ENCODE measurements at places on chromosomes 2 and 18.

GRCh38 chr2:22020091-22020742, 896.4 kb downstream of the TDRD15 start:
- DNase-seq = no peak

- DNase-seq = no peak
Observed at GRCh38 chr18:62091487-62092120, 95.3 kb downstream of the PIGN start.

DNA sequence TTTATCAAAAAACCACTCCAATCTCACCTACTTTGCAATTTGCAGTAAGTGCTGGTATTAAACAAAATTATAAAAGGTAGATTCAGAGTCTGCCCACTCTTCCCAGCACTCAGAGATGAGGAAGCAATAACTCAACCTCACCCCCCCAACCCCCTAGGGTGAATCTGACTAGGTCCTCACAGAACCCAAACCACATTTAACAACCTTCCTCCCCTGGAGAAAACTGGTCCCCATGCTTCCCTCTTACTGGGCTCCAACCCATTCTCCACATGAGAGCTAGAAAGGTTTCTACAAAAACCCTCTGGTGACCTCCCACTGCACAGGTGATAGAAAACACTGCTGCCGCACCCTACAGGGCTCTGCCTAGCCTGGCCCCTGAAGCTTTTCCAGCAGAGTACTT, 40.5 kb upstream of the BMP10 start:
- no peak for DNase-seq

GRCh38 chr2:98835831-98836385, 100.1 kb downstream of the CRACDL start:
- DNase-seq = no peak

- no peak for DNase-seq
Observed at GRCh38 chr18:32777049-32777448, 4.2 kb upstream of the KLHL14 start.

- no peak for DNase-seq
Observed at GRCh38 chr2:191746346-191747169, 68.6 kb downstream of the NABP1 start.

DNA sequence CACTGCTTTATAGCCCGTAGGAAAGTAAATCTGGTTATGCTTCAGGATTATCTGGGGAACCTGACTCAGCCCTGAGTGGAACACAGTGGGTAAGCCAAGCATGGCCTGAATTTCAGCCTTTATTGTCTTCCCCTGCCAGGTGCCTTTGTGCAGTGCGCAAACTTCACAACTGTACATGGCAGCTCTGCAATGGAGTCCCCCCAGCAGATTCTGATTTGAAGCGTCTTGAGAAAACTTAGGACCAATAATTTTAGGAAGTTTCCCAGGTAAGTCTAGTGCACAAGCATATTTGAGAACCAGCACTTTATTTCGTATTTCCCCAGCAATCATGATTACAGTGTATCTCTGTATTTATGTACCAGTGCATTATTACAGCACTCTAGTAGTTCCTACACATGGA, 112.1 kb upstream of the ARL4C start:
- no peak for DNase-seq

DNA sequence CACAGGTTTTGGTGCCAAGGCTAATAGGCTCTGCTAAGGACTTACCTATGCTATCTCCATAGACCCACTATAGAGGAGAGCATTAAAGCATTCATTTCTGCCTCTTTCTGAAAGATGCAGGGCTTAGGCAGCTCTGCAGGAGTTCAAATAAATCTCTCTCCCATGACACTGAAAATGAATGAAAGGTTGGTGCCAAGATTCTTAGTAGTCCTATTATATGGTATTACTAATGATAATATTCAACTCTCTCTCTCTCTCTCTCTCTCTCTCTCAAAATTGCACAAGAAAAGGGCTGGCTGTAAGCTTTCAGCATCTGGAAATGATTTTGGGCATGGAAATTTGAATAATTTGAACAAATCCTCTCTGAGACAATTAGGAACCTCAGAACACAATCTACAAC, 433.7 kb downstream of the MBD2 start:
- no peak for DNase-seq

- peak; percentile 55 for DNase-seq
Observed at GRCh38 chr18:78984941-78985784, 5.5 kb downstream of the SALL3 start.

GRCh38 chr2:53636596-53636995, 131.0 kb upstream of the CHAC2 start:
- no peak for DNase-seq

DNA sequence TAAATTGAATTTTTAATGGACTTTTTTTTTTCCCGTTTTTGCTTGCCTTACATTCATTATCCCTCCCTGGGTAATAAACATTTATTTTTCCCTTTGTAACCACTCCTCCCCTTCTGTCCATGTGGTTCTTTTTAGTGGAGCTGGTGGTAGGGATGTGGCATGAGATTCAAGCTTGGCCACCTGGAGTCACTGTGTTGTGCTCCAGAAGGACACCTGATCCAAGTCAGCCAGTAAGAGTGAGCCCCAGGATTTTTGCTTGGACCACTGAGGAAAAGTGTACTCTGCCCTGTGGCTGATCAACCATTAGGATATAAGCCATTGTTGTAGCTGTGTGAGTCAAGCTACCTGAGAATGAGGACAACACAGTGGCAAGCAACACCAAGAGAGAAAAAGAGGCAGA, 11.1 kb upstream of the ACTR3 start:
- no peak for DNase-seq

GRCh38 chr2:109448946-109449788, 164.6 kb downstream of the SEPTIN10 start:
- DNase-seq = no peak

DNA sequence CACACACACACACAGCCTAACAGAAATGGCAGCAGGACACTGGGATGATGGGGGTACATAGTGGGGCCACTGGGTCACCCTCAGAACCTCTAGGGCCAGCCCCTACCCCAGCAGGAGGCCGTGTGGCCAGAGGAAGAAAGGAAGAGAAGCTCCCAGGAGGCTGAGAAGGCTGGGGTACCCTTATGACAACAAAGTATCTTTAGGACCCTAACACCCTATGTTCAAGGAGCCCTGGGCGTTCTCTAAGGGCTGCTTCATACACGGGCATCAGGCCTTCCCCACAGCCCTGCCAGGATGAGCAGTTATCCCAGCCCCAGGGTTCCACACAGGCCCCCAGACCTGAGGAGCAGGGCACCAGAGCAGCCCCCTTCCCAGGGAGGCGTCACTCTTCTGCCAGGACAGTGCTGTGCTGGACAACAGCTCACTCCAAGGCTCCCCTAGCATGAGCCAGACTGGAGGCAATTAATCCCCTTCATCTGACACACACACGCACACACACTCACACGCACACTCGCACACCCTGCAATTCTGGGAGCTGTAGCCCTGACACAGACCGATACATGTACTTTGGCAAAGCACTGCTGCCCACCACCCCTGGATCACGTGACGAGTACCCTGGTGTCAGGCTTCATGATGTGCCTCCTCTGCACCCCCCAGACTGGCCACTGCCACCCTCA, 163.6 kb downstream of the TNS1 start:
- no peak for DNase-seq

DNA sequence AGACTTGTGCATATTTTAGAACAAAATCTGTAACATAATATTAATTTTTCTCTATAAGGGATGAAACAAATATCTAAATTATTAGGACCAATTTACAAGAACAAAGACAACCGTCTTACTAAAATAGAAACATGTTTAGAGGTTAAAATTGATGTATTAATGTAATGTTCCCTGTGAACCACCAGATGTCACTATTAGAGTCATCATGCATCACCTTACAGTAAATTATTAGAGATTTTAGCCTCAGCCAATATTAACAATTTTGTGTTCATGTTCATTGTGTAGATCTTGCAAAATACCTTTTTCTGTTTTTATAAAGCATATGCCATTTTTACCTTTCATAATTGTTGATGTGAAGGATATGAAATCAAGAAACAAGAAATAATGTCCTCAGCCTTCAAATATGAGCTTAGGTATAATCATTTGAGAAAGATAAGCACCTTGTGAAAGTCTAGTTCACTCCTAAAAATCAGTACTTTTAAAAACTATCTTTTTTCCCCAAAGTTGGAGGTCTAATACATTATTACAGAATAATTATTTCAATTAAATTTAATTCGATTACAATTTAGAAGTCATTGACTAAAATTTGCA, 344.3 kb upstream of the KCNH7 start:
- DNase-seq = peak; percentile 48

DNA sequence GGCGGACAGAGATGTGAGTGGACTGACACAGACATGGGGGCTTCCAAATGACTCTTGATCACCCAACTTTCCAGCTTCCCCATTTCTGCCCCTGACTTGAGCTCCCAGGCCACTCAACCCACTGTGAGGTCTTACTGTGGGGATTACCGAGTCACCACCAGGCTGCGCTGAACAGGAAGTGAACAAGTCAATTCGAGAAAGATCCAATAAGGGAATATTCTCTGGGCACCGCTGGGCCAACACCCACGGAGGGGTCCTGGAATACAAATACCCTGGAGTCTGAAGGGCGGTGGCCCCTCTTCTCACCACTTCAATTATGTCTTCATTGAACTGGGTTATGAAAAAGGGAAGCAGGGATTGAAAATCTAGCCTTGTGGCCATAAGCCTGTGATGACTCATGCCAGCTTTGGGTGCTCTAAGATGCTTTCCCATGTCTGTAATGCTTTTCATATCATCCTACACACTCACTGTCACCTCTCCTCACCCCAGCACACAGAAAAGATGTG, 37.7 kb downstream of the BCL11A start:
- peak; percentile 95 for DNase-seq

GRCh38 chr2:97911922-97912575, 83.7 kb downstream of the TMEM131 start:
- DNase-seq = peak; percentile 7

- DNase-seq = no peak
Observed at GRCh38 chr2:233593201-233593600, 24.2 kb upstream of the UGT1A8 start.

GRCh38 chr2:178482437-178482836, 2.2 kb downstream of the PLEKHA3 start:
- DNase-seq = peak; percentile 2

DNA sequence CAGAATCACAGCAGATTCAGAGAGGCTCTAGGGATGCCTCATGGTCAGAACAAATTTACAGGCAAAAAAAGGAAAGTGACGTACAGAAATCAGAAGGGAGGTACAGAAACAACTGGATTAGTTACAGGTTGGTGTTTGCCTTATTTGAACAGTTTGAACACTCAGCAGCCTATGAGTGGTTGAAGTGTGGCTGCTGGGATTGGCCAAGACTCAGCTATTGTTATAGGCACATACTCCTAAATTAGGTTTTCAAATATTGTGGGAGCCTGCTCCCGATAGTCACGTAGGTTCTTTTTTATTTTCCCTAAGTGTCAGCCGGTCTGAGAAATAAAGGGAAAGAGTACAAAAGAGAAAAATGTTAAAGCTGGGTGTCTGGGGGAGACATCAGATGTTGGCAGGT, 8.9 kb upstream of the LIPG start:
- DNase-seq = no peak

- DNase-seq = peak; percentile 79
Observed at GRCh38 chr2:239249776-239250175, 151.0 kb downstream of the HDAC4 start.

DNA sequence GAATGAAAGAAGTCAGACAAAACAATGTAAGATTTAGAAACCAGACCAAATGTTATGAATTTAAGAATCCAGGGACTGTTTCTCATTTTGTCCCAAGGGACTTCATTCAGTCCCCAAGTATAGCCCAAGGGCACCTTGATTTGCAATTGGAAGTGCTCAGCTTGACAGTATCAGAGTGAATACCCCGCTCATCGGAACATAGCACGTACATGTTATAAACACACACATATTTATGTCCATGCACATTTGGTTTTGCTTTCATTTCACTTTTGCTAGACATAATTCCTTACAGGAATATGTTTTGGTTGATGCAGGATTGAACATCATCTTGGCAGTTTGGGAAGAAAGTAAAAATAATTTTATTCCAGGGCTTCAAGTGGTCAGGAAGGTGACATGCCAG, 100.2 kb downstream of the PID1 start:
- DNase-seq = no peak

GRCh38 chr2:100054426-100054825, 88.0 kb downstream of the AFF3 start:
- no peak for DNase-seq

DNA sequence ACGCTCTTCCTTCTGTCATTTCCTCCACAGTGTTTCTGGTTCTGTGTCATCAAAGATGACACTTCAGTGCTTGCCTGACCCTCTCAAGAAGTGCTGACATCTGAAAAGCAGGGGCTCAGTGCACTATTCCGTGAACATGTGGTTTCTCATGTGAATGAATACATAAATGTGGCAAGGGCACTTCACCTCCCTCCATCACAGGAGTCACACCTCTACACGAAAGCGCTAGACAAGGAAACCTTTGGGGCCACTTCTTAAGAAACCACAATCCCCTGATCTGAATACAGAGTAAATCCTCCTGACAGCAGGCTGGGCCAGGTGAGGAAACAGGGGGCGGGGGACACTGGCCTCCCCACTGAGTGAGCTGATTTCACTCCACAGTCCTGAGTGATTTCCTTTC, 145.8 kb upstream of the ACAA2 start:
- no peak for DNase-seq

DNA sequence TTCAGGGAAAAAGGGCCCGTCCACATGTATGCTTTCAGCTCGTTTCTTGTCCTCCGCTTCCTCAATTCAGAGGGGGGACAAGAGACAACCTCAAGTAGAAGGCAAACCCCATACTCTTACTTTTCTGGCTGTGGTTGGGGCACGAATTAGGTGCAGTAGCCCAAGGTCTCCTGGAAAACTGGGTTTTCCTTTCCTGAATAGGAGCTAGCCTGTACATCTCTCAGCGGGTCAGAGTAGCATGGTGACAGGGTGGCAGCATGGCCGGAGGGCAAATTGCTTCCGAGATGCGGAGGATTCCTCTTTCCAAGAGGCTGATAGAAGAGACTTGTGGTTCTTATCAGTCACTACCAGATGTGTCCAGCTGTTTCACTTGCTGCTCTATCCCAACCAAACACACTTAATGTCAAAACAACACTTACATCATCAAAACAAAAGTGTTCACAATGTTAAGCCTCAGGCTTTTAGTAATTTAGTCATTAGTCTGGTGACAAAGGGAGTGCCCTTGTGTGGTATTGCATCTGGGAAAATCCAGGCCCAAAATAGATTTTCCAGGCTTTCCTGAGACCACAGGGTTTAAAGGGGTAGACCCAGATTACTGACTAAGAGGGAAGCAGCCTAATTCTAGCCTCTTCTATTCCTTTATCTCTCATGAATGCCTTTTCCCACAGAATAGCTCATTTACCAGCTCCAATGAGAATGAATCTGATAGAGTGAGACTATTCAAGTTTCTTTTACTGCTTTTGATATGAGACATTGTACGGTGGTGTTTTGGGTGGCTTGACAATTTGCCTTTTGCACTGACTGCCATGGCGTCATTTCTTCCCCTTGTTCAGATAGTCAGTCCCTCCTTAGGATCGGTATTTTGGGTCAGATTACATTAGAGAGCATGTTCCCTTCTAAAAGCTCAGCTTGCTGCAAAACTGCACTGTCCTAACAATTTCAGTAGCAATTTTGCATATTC, 162.0 kb downstream of the LTBP1 start:
- DNase-seq = peak; percentile 34

- no peak for DNase-seq
Observed at GRCh38 chr2:239862613-239863012, 162.5 kb downstream of the NDUFA10 start.

All from suppressor macrophage treated with lipopolysaccharide for 1 hour (primary cell).